ENCODE measurements at places on chromosomes 1 and 21.

DNA sequence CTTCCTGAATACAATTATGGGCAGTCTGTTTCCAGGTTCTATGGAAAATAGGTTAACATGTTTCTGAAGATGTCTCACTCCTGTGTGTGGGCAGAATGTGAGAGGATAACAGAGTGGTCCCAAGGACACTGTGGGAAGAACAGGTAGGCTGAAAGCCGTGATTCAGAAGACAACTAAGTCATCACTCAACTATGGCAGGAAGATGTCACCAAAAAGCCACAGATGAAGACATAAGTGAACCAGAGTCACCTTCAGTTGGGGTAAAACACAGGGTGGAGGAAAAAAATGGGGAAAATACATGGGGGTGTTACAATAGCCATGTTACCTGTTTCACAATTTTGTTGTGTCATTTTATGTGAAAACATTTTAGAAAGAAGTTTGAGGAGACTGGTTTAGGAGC is 75.1 kb downstream of the UCHL5 start:
- no peak for DNase-seq
- no peaks in the 10 kb centered on the region for H3K27me3 ChIP-seq
- no peaks in the 10 kb centered on the region for H3K4me1 ChIP-seq
- no peak overlapping the region for H3K27ac ChIP-seq
- no peak overlapping the region for H3K4me3 ChIP-seq
- H3K36me3 ChIP-seq: no peaks in the 10 kb centered on the region

GRCh38 chr1:17494114-17494729 is 45.3 kb upstream of the ARHGEF10L start:
- H3K4me3 ChIP-seq: no peak overlapping the region
- no peaks in the 10 kb centered on the region for H3K36me3 ChIP-seq
- no peaks in the 10 kb centered on the region for H3K4me1 ChIP-seq
- H3K27me3 ChIP-seq: no peaks in the 10 kb centered on the region
- DNase-seq: peak; percentile 67

DNA sequence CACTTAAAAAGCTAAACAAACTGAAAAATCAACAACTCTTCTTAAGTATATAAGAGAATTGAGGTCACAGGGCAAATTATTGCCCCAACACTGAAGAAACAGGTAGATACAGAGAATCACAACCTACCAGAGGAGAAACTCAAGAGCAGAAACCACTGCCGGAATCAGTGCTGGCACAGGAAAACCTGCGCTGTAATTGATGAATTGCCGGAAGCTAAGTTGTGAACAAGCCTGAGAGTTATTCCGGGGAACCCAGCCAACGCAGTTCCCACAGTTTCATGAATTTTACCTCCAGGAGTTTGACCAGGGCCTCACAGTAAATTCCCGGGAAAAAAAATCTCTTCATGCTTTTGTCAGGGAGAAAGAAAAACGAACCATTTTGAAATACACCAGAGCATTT is 657.1 kb upstream of the BRINP3 start:
- no peaks in the 10 kb centered on the region for H3K36me3 ChIP-seq
- no peaks in the 10 kb centered on the region for H3K4me1 ChIP-seq
- H3K27ac ChIP-seq: no peak overlapping the region
- no peaks in the 10 kb centered on the region for H3K27me3 ChIP-seq

- H3K36me3 ChIP-seq: no peaks in the 10 kb centered on the region
- DNase-seq: no peak
- H3K4me3 ChIP-seq: no peak overlapping the region
- H3K4me1 ChIP-seq: peaks cover 3% of the 10 kb centered on the region
Measured at GRCh38 chr1:31488528-31488927, 75.5 kb downstream of the SERINC2 start.

- no peaks in the 10 kb centered on the region for H3K4me1 ChIP-seq
- DNase-seq: no peak
- no peaks in the 10 kb centered on the region for H3K36me3 ChIP-seq
- H3K4me3 ChIP-seq: no peak overlapping the region
- no peaks in the 10 kb centered on the region for H3K27me3 ChIP-seq
- H3K27ac ChIP-seq: no peak overlapping the region
Measured at GRCh38 chr1:108034396-108034795, 69.4 kb upstream of the VAV3 start.

DNA sequence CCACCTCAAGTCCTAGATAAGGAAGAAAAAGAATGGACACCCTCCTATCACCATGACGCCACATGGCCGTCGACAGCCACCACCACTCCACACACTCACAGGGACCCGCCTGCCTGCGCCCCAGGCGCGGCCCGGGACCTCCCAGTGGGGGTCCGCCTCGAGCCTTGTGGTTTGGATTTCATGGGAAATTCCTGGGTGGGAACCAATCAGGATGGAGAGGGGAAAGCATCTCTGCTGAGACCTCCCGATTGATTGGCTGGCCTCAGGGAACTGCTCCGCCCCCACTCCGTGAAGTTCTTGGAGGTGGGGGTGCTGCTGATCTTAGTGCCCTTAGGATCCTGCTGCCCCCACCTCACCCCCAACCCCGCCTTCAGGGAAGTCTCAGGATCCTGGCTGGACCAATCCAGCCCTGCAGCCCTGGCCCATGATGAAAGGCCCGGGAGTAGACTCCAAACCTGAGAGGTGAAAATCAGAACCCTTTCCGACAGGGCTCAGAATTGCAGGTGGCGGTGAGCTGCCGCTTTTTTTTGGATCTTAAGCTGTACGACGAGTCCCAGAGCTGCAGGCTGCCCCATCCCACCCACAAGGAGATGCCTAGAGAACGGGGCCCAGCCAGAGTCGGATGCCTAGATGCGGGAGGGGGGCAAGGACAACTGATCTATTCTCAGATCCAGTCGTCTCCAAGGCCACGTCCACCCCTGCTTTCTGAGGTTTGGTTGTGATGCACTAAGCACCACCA is 29.0 kb upstream of the TMEM51 start:
- no peak overlapping the region for H3K27ac ChIP-seq
- H3K4me1 ChIP-seq: no peaks in the 10 kb centered on the region
- DNase-seq: no peak
- H3K27me3 ChIP-seq: no peaks in the 10 kb centered on the region
- H3K4me3 ChIP-seq: no peak overlapping the region

DNA sequence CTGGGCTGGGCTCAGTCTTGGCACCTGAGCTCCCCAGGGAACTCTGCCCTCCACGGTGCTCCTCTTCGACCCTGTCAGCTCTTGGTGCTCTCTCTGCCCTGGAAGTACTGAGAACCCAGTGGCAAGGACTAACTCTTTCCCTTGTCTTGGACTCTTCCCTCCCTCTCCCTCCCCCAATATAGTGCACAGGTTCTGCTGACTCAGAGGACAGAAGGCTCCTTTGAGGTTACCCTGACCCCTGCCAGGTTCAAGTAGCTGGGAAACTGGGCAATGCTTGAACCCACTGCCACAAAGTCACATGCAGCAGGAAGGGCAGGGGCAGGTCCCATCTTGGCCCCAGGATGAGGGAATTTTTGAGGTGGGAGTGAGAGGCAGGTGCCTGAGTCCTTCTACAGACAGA is 20.3 kb downstream of the KCNQ4 start:
- H3K4me3 ChIP-seq: no peak overlapping the region
- peak overlapping the region; percentile 31 for H3K27ac ChIP-seq
- no peaks in the 10 kb centered on the region for H3K36me3 ChIP-seq
- no peak for DNase-seq
- peaks cover 23% of the 10 kb centered on the region for H3K4me1 ChIP-seq
- H3K27me3 ChIP-seq: no peaks in the 10 kb centered on the region

DNA sequence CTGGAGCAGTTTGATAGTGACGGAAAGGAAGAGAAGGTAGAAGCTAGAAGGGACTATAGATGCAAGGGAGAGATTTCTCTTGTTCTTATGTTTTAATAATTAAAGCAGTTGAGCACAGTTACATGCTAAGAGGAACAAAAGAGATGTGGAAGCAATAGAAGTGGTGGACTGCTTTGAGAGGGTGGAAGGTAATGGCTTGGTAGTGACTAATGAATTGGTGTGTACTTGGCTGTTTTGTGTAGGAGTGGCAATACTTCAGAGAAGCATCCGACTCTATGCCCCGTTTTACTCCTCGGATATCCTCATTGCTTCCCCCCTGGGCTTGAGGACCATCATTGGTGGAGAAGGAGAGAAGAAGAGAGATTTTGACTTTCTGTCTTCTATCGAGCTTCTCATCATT is 12.8 kb downstream of the UTP25 start:
- H3K4me1 ChIP-seq: no peaks in the 10 kb centered on the region
- H3K27ac ChIP-seq: no peak overlapping the region
- no peak overlapping the region for H3K4me3 ChIP-seq
- peaks cover 97% of the 10 kb centered on the region for H3K36me3 ChIP-seq
- no peaks in the 10 kb centered on the region for H3K27me3 ChIP-seq
- DNase-seq: no peak

DNA sequence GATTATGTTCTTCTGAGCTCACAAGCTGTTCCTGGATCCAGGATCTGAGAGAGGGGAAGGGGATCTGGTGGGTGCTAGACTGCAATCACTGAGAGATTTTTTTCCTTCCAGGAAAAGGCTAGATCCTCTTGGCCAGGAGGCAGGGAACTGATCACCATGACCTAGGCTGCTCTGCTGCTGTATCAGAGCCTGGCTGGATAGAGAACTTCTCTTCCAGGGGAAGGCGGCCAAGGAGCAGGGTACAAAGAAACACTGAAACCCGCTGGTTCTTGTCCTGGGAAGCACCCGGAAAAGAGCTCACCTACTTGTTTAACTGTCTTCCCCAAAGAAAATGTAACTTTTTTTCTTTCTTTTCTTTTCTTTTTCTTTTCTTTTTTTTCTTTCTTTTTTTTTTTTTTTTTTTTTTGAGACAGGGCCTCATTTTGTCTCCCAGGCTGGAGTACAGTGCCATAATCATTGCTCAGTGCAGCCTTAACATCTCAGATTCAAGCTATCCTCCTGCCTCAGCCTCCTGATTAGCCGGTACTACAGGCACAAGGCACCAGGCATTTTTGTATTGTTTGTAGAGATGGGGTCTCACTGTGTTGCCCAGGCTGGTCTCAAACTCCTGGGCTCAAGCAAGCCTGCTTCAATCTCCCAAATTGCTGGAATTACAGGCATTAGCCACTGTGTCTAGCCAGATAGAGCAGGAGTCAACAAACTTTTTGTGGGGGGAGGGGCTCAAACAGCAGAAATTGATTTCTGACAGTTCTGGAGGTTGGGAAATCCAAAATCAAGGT is 12.4 kb upstream of the RPS6KA1 start:
- DNase-seq: no peak
- H3K27me3 ChIP-seq: no peaks in the 10 kb centered on the region
- H3K4me1 ChIP-seq: no peaks in the 10 kb centered on the region
- no peaks in the 10 kb centered on the region for H3K36me3 ChIP-seq
- H3K4me3 ChIP-seq: no peak overlapping the region

GRCh38 chr1:47696404-47696736 is 258.5 kb downstream of the FOXD2 start:
- no peaks in the 10 kb centered on the region for H3K36me3 ChIP-seq
- no peak overlapping the region for H3K27ac ChIP-seq
- no peak for DNase-seq
- no peaks in the 10 kb centered on the region for H3K4me1 ChIP-seq

DNA sequence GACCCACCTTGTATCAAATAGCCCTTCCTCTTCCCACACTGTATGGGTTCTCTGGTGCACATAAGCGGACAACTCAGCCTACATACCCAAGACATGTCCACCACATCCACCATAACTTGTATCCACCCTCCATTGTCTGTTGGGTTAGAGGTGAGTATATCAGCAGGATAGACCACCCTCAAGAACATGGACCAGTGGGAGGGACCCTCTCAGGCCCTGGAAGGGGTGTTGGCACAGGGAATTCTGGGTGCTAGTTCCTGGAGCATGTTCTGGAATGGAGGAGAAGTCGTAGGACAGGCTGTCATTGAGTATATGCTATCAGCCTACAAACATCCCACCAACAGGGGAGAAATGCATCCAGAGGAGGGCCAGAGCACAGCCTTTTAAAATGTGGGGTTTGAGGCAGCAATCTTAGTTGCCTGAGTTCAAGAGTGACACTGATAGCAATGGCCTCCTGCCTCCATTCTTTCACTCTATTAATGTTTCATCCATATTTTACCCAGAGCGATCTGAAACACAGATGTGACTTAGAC is 7.5 kb downstream of the CD55 start:
- H3K4me1 ChIP-seq: peaks cover 4% of the 10 kb centered on the region
- no peak overlapping the region for H3K4me3 ChIP-seq
- H3K27ac ChIP-seq: no peak overlapping the region
- H3K27me3 ChIP-seq: no peaks in the 10 kb centered on the region
- H3K36me3 ChIP-seq: peaks cover 93% of the 10 kb centered on the region

GRCh38 chr1:37325010-37325409 is 149.4 kb upstream of the ZC3H12A start:
- H3K36me3 ChIP-seq: no peaks in the 10 kb centered on the region
- no peaks in the 10 kb centered on the region for H3K4me1 ChIP-seq
- H3K27me3 ChIP-seq: peaks cover 21% of the 10 kb centered on the region
- no peak for DNase-seq

DNA sequence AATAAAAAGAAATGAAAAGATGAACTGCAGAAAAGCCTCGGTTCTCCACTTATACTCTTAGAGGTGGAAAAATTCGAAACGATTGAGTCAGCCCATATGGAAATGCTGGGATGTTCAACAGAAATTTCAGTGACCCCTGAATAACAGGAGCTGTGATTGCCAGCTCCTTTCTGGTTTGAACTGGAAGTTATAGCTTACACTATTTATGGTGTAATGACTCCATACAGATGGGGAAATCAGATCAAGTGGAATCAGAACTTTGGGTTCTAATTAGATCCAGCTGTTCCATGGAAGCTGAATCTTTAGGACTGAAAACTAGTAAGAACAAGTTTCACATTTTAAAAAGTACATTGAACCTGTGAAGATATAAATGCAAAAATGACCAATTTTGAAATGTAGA is 569.3 kb upstream of the ZRANB2 start:
- no peak overlapping the region for H3K4me3 ChIP-seq
- no peaks in the 10 kb centered on the region for H3K4me1 ChIP-seq
- no peak overlapping the region for H3K27ac ChIP-seq
- no peaks in the 10 kb centered on the region for H3K36me3 ChIP-seq

GRCh38 chr1:225554216-225554812 is 98.6 kb downstream of the ENAH start:
- H3K27ac ChIP-seq: no peak overlapping the region
- peaks cover under 1% of the 10 kb centered on the region for H3K27me3 ChIP-seq
- DNase-seq: no peak
- H3K4me3 ChIP-seq: no peak overlapping the region
- no peaks in the 10 kb centered on the region for H3K4me1 ChIP-seq
- H3K36me3 ChIP-seq: no peaks in the 10 kb centered on the region

- H3K36me3 ChIP-seq: no peaks in the 10 kb centered on the region
- DNase-seq: no peak
- no peaks in the 10 kb centered on the region for H3K4me1 ChIP-seq
- no peak overlapping the region for H3K4me3 ChIP-seq
Measured at GRCh38 chr1:165116171-165116570, 240.3 kb downstream of the LMX1A start.

GRCh38 chr1:15100880-15101760 is 52.4 kb upstream of the TMEM51 start:
- no peak overlapping the region for H3K4me3 ChIP-seq
- no peak for DNase-seq
- H3K27me3 ChIP-seq: peaks cover 12% of the 10 kb centered on the region
- H3K36me3 ChIP-seq: no peaks in the 10 kb centered on the region
- H3K4me1 ChIP-seq: peaks cover 9% of the 10 kb centered on the region

Measured in CD4-positive, alpha-beta T cell (primary cell).